Substantia nigra (tissue), 51 donors: ENCODE measurements at places on chromosomes 5 and 9.
A peak's percentile ranks its signal among the peaks of the same experiment; 100 is the strongest.

GRCh38 chr5:1362242-1363015, 17.5 kb upstream of the CLPTM1L start:
- no peak for DNase-seq

GRCh38 chr5:134046801-134047686, 42.3 kb upstream of the VDAC1 start:
- DNase-seq, result no peak

GRCh38 chr5:76956033-76956432, 3.2 kb downstream of the CRHBP start:
- no peak for DNase-seq

DNA sequence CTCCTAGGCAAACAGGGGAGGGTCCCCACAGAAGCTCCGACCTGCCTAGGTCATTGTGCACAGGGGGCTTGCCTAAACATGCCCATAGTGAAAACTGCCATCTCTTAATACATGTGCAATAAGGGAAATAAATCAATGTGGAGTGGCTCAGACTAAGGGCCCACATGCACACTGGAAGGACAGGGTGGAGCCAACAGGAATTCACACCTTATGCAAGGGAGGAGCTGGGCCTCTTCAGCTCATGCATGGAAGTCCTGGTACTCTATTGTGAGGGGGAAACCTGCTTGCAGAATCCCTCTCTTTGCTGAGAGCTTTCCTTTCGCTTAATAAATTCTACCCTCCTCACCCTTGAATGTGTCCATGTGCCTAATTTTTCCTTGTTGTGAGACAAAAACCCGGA, 815.8 kb downstream of the EFNA5 start:
- DNase-seq, result no peak

- DNase-seq, result peak; percentile 14
These were observed 350.4 kb downstream of the PDE4D start for GRCh38 chr5:59542851-59543820.

DNA sequence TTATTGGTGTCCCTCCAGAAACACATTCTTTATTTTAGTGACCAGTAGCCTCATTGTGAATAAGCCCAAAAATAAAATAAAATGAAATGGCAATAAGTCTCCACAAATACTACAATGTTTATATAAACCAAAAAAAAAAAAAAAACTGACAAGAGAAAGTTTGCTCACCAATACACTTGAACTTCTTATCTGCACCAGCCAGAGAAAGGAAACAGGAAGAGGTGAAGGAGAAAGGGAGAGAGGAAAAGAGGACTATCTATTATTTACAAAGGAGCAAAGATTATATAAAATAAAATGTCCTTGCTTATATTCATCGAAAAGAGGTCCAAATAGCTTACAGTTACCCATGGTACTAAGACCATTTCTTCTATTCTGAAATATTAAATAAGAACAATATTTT, 176.4 kb upstream of the CCNG1 start:
- no peak for DNase-seq

GRCh38 chr9:77632652-77633051, 15.5 kb downstream of the GNA14 start:
- DNase-seq, result no peak

DNA sequence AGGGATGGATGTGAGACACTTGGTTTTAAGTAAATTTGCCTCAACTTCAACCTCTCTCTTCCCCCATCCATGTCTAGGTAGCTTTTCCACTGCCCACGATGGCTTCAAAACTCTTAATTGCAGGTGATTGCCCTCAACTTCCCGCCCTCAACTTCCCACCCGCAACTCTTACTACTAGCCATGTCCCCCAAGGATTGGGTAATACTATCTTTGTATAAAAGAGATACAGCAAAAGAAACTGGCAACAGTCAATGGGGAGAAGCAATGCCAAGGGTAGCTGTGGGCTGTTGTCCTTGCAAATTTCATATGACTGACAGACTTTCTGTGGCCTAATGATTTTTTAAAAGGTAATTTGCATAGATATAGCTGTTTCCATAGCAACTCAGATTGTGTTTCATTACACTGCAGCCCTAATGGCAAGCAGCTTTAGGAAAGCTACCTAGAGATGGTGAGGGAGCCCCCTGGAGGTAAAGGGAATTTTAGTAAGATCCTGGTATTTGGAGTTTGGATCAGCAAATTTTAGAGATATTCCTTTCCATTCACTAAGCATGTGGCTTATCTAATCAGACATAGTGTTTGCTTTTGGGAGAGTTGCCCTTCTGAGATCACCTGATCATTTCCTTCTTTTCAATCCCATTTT, 421.5 kb upstream of the DAP start:
- DNase-seq, result no peak

- no peak for DNase-seq
These were observed 5.3 kb downstream of the FGF18 start for GRCh38 chr5:171424726-171425125.

DNA sequence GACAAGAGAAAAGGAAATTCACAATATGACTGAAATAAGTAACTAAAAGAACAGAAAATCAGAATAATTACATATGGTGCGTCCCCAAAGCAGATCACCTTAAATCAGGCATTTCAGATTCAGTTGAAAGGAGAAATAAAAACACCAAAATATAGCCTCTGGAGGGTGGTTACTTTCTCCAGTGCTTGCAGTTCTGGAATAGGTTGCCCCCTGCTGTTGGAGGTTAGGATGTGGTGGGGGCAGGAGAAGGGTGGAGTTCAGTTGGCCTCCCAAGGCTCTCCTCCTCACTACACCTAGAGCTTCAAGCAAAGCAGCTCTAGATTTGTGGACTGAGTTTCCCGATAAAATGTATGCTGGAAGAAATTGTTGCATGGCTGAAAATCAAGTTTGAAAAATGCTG, 338.2 kb upstream of the TLE4 start:
- no peak for DNase-seq

DNA sequence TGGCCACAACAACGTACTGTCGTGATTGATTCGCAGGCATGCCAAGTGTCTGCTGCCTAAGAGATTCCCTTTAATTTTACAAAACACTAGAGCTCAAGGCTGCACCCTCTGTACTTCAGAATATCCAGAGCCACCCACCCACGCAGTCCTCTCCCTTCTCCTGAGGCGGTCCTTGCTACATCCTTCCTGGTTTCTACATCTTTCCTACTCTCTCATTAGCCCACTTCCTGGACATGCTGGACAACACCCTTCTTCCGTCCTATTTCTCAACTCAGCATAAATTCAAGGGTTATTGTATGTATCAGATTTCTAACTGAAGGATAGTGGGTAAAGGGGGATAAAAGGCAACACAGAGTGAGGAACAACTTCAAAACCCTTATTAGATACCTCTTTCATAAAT, 148.4 kb upstream of the MAP3K1 start:
- DNase-seq, result no peak

DNA sequence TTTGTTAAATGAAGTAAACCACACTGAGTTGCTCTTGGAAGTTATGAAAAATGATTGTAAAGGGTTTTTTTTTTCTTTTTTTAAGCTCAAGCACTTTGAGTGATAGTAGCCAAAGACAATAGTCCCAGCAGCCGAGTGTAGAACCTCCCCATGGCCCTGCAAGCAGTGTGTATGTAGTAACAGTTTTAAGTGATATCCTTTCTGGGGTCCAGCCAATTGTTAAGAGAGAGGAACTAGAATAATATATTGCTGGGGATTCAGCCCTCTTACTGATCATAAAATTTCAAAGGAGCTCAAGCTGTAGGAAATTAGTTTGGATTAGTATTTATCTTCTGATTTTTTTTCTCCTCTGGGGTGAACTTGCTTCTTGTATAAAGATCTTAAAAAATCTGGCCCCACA, 43.2 kb downstream of the NPR3 start:
- DNase-seq, result no peak

- no peak for DNase-seq
These were observed 23.8 kb downstream of the GDA start for GRCh38 chr9:72173080-72173479.

DNA sequence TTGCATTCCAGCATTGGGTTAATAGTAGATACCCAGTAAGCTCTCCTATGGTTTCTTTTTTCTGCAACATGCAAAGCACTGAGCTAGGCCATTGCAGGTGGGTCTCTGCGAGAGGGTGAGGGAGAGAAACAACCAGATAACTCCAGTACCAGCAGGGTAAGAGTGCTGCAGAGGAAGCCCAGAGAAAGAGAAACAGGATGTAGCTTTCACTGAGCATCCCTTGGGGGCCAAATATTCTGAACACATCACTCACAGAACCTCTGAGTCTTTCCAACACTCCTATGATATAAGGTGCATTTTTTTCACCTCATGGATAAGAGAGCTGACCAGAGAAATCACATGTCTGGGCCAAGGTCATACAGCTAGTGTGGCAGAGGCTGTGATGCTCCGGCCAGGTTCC, 76.7 kb downstream of the TRIM32 start:
- no peak for DNase-seq

DNA sequence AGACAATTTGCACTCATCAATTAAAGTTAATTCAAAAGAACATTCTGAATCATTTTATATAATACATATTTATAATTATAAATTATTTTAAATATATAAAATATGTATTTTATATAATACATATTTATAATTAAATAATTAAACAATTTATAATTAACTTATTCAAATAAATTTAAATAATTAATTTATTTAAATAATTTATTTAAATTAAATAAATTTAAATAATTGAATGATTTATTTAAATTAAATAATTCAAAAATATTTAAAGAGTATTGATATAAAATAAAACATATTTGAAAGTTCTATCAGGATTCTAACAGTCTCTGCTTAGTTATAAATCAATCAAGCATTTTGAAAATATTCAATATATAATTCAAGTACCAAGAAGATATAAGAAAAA, 775.5 kb upstream of the CTNND2 start:
- DNase-seq, result no peak

DNA sequence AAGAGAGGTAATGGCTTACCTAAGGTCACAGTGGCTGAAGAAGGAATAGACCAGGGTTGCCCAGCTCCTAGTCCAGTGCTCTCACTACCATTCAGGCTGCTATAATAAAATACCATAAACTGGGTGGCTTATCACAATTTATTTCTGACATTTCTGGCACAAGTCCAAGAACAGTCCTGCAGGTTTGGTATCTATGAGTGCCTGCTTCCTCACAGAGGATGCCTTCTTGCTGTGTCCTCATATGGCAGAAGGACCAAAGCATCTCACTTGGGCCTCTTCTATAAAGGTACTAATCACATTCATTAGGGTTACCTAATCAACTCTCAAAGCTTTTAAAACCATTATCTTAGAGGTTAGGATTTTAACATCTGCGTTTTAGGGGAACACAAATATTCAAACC, 17.2 kb downstream of the STARD4 start:
- no peak for DNase-seq

- DNase-seq, result peak; percentile 75
These were observed 9.9 kb downstream of the PTCH1 start for GRCh38 chr9:95506678-95507463.

DNA sequence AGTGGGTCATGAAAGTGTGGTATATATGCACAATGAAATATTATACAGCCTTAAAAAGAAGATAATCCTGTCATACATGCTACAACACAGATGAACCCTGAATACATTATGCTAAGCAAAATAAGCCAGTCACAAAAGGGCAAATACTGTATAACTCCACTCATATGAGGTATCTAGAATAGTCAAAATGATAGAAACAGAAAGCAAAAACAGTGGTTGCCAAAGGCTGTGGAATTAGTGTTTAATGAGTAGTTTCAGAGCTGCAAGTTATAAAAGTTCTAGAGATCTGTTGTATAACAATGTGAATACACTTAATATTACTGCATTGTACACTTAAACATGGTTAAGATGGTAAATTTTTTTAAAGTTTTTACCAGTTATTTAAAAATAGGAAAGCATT, 135.0 kb downstream of the OXCT1 start:
- no peak for DNase-seq

DNA sequence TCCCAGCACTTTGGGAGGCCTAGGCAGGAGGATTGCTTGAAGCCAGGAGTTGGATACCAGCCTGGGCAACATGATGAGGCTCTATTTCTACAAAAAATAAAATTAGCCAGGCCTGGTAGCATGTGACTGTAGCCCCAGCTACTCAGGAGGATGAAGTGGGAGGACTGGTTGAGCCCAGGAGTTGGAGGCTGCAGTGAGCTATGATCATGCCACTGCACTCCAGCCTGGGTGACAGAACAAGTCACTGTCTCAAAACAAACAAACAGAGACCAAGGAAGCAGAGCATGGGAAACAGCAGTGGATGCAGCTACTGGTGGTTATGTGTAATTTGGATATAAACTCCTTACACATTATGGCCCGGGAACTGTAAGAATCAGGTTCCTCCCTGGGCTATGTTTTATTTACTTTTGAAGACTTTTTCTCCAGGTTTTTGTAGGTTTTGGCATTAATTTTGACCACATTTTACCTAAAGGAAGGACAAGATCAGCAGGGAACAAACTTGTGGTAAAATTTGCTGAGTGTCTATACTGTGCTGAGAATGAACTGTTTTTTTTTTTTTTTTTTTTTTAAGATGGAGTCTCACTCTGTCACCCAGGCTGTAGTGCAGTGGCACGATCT, 8.3 kb downstream of the KIF2A start:
- no peak for DNase-seq

DNA sequence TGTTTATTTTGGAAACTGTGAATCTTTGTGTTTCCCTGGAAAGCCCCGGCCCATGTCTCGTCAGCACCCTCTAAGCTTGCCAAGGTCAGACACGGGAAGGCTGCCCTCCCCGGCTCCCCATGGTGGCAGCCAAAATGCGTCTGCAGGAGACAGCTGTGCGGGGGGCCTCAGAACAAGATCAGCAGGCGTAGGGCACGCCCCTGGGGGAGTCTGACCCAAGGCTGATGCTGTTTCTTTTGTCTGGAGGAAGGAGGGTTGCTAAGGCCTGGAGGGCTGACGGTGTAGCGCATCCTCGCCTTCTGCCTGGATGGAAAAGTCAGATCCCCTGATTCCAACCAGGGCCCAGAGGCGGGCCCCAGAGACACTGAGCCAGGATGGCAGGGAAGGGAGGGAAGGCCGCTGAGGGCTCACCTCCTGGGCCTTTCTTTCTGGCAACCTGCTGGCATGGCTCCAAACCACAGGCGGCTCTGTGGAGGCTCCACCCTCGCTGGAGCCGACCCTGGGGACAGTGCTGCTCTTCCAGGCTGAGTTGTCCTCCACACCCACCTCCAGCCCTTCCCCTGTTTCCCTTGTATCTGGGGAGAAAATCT, 57.2 kb downstream of the OLFM1 start:
- no peak for DNase-seq

DNA sequence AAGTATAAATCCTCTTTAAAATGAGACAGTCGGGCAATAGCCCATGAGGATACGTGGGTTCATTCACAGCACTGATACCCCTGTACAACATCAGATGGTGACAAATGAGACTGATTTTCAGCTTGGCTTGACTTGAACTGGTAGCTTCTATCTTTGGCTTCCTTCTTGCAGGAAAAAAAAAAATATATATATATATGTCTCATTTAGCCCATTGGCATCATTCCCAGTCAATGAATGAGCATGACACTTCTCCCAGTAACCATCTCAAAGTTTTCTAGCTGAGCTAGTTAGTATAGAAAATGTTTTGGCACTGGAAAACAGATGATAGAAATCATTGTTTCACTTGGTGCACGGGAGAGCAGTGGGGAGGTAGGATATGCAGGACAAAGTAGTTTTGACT, 222.5 kb upstream of the TAS2R1 start:
- no peak for DNase-seq

GRCh38 chr5:25427240-25427639, 782.5 kb upstream of the CDH10 start:
- no peak for DNase-seq
